Fibroblast of skin of back (primary cell): ENCODE measurements at places on chromosomes 12 and 14.

GRCh38 chr12:18690653-18691052 is 47.2 kb downstream of the PLCZ1 start:
- peak; percentile 61 for DNase-seq

GRCh38 chr12:104294927-104295668 is 8.4 kb upstream of the EID3 start:
- no peak for DNase-seq

DNA sequence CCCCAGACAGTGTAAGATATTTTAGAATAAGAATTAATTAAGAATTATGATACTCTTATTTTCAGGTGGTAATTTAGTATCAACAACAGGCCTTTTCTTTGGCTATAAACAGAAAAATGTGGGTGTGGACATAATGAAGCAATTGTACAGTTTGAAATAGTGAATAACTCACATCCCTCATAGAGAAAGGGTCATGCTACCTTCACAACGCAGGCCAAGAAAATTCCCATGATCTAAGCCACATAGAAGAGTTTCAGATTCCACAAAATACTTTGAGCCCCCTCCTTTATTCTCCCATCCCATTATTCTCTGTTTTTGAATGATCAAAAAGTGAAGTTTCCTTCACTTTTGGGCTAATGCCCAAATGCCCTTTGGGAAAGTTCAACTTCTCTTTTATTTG is 23.5 kb upstream of the DHRS7 start:
- no peak for DNase-seq

DNA sequence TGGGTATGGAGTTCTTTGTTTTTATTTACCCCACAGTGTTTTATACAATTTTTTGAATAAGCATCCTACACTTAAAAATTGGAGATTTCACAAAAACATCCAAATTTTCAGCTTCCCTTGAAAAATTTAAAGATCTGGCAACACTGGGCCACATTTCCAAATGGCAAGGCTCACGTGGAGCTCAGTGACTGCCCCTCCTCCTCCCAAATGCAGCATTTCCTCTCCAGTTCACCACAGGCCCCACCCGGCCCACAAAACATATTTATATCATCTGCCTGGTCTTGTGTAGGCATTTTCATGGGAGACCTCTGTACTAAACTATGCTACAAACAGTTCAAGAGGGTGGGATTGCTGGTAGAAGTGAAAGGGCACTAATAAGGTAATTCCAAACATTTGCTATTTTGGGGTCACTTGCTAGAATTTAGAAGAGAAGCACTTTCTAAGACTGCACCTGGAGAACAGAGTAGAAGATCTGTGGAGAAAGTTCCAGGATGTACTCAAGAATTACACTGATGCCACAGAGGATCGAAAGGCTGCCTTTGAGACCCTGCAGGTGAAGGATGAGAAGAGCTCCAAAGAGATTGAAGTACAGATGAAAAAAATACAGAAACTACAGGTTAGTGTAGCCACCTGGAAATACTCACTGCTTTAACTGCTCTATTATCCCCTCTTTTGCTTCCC is 7.3 kb downstream of the FKBP11 start:
- DNase-seq, result no peak

GRCh38 chr14:45003924-45004323 is 41.9 kb downstream of the TOGARAM1 start:
- no peak for DNase-seq

DNA sequence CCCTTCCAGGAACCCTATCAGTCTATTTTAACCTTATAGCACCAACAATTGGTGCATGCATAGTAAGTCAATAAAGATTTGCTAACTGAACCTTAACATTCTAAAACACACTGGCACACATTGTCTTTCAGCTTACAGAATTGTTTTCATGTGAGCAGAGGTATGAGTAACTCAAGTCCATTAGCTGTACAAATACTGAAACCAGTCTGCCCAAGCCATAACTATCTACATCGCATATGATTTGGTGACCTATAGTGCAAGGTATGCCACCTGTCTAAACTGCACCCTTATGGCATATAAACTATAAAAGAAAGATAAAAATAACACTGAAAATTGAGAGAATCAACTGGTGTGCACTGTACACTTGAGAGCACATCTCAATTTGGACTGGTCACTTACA is 34.8 kb downstream of the SBNO1 start:
- no peak for DNase-seq

DNA sequence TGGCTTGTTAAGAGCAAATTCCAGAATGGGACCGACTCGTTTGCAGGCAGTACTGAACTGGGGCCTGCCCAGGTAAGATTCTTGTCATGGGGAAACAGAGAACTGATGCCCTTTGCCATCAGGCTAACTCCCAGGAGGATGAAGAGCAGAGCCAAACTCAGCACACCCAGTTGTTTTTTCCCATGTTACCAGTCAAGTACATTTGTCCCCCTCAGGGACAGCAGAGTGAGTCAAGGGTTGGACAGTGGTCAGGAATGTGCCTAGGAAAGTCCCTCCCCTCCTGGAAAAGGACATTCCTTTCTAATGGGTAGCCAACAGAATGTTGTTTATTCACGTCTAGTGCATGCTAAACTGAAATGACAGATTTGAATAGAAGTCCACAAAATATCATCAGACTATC is 1.6 kb downstream of the ART4 start:
- DNase-seq, result peak; percentile 95
